WERI-Rb-1 (cell line): ENCODE measurements at places on chromosomes 13 and 19.

- DNase-seq, result no peak
These were observed 2.0 kb downstream of the KXD1 start for GRCh38 chr19:18559685-18560084.

DNA sequence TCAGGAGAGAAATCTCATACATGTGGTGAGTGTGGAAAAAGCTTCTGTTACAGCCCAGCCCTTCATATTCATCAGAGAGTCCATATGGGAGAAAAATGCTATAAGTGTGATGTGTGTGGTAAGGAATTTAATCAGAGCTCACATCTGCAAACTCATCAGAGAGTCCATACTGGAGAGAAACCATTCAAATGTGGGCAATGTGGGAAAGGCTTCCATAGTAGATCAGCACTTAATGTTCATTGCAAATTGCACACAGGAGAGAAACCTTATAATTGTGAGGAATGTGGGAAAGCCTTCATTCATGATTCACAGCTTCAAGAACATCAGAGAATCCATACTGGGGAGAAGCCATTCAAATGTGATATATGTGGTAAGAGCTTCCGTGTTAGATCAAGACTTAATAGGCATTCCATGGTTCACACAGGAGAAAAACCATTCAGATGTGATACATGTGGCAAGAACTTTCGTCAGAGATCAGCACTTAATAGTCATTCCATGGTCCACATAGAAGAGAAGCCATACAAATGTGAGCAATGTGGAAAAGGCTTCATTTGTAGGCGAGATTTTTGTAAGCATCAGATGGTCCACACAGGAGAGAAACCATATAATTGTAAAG, 15.2 kb downstream of the ZNF221 start:
- no peak for DNase-seq

DNA sequence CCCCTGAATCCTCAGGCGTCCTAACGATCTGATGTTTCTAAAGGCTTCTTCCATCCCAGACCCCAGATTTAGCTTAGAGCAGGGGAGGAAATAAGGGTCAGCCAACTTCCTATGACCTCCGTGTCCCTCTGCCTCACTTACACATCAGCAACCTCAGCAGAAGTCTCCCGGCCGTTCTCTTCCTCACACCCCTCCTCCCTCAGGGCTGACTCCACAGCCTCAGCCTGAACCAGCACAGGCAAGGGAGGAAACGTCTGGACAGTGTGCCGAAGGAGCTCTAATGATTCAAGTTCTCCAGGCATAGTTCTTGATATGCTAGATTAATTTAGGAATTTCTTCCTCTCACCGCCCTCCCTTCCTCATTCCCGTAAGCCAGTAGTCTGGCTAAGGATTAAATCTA, 121.4 kb downstream of the NUFIP1 start:
- DNase-seq, result no peak

GRCh38 chr19:49339301-49340068, 4.3 kb downstream of the CD37 start:
- no peak for DNase-seq

- no peak for DNase-seq
These were observed 263.3 kb downstream of the COG6 start for GRCh38 chr13:39918620-39919236.

- no peak for DNase-seq
These were observed 42.2 kb upstream of the VSTM2B start for GRCh38 chr19:29483641-29483920.

DNA sequence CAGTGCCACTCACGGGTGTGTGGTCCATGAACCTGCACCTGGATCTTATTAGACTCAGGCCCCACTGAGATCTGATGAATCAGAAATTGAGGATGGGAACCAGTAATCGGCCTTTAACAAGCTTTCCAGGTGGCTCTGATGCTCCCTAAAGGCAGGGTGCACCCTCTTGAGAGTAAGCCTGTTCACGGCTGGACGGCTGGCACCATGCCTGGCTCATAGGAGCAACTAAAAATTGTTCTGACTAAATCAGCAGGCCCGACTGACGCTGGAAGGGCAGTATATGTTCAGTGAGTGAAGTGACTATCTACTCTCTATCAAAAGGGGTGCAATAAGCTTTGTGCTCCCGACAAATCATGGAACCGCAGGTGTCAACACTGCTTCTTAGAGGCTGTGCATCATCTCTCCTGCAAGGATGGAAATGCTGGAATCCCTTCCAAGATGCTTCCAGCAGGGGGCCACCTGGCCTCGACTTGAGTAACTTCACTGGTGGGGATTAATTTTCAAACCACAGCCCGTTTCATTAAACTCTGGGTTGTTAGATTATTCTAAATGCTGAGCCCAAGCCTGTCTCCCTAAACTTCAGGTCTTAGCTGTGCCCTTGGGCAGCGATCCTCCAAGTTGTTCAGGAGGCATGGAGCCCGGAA, 28.4 kb downstream of the TMTC4 start:
- DNase-seq, result peak; percentile 76

DNA sequence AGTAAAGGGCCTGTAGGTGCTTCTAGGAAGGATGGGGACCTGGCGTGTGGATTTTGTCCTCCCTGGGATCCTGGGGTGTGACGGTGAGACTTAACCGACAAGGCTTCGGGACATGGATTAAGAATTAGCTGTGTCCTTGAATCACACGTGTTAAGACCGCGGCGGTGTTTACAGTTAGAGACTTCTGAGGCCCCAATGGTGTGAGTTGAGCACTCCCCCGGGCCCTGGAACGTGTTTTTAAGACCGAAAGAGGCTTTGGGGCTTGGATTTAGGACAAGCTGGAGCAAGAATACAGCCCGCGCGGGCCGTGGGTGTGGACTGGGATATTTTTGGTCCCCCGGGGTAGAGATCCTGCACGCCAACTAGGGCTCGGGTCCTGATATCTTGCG, 1.2 kb upstream of the SLC27A1 start:
- DNase-seq, result peak; percentile 90

DNA sequence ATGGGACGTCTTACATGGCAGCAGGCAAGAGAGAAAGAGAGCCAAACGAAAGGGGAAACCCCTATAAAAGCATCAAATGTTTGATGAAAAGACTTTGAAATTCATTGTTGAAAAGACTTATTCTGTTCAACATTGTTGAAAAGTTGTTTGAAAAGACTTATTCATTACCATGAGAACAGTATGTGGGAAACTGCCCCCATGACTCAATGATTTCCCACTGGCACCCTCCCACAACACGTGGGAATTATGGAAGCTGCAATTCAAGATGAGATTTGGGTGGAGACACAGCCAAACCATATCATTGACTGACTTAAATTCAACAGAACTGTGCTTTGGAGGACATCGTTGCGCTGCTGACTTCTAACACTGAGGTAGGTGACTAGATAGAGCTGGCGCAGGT, 48.0 kb upstream of the RCBTB2 start:
- no peak for DNase-seq

- DNase-seq, result no peak
These were observed 196.5 kb downstream of the ITGBL1 start for GRCh38 chr13:101648766-101649487.

DNA sequence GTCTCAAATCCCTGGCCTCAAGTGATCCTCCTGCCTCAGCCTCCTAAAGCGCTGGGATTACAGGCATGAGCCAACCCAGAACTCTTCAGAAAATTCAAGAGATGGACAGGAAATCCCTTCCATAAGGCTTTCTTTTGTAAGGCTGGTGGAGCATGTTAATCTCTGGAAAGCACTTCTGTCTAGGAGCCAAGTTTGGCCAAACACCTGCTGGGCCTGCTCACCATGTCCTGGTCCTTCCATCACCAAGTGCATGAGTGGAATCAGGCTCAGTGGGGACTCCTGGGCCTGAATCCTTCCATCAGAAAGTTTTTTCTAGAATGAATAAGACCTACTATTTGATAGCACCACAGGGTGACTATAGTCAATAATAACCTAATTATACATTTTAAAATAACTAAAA, 148.0 kb downstream of the DCLK1 start:
- no peak for DNase-seq

- DNase-seq, result no peak
These were observed 6.3 kb upstream of the FUT2 start for GRCh38 chr19:48689449-48689848.

- peak; percentile 87 for DNase-seq
These were observed at the start of gene ZNF615 for GRCh38 chr19:52007806-52008557. Gene ZNF615 (minus strand): TSS chr19:52008211. CDS start chr19:52003711, 4,500 bp downstream.

DNA sequence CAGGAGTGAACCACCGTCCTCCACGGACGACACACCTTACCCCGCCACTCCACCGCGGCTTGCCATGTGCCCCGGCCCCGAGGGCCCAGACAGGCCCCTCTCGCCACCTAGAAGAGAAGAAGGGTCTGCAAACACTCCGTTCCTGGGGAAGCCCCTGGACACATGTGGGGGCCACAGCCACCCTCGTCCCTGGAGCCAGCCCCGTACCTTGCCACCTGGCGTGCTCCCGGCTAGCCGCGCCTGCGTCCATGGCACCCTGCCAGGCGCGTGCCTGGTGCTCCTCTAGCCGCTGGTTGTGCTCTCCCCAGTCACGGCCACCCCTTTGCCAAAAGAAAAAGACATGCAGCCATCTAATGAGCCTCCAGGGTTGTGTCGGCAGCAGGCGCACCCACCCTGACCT, 19.9 kb upstream of the TINCR start:
- no peak for DNase-seq

DNA sequence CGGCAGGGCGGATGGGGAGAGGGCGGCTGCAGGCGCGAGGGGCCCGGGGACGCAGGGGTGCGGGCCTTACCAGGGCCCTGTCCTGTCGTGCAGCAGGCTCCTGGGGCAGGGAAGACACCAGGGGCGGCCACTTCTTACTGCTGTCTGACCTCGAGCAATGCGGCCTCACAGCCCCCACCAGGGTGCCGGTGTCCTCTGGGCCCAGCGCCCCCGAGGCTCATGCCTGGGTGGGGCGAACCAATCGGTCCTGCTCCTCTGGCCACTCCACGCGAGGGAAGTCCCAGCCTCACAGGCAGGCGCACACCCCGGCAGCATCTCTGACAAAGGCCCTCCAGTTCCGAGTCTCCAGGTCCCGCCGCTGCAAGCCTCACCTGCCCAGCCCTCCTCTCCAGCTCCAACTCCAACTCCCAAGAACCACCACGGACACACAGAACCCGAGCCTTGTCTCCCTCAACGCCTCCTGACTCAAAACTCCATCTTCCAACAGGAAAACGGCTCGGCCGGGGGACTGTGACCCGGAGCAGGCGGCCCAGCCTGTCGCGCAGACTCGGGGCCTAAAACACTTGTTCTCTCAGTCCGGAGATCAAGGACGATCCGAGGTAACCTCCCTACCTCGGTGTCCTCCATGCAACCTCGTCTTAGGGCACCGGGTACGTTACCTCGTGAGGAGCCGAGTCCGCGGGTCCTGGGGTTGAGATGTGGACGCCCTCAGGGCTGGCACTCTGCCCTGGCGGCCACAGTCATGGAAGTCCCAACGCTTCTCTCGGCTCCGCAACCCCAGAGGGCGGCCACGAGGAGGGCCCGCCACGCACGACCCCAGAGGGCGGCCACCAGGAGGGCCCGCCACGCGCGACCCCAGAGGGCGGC, 6.5 kb downstream of the FGF22 start:
- DNase-seq, result no peak

- peak; percentile 84 for DNase-seq
These were observed 7.5 kb upstream of the LRFN1 start for GRCh38 chr19:39328046-39328705.

- no peak for DNase-seq
These were observed 10.5 kb downstream of the NACC1 start for GRCh38 chr19:13128583-13128982.

DNA sequence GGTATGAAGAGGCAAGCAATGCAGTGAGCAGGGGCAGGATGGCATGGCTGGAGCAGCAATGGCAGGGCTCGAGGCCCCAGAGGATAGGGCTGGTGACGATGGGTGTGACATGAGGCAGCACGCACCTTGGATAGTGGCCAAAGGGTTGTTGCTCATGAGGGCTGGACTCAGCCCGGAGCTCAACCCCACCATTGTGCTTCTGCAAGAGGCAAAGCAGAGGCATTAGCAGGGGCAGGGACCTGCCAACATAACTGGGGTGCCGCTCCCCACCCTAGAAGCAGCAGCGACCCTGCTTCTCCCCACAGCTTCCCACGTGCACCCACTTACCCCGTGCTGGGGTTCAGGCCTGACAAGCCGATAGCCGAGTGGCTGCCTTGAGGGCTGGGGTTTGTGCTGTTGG, 15.8 kb downstream of the ZNF574 start:
- DNase-seq, result no peak

GRCh38 chr19:35209646-35210045, 18.9 kb downstream of the FAM187B start:
- no peak for DNase-seq

DNA sequence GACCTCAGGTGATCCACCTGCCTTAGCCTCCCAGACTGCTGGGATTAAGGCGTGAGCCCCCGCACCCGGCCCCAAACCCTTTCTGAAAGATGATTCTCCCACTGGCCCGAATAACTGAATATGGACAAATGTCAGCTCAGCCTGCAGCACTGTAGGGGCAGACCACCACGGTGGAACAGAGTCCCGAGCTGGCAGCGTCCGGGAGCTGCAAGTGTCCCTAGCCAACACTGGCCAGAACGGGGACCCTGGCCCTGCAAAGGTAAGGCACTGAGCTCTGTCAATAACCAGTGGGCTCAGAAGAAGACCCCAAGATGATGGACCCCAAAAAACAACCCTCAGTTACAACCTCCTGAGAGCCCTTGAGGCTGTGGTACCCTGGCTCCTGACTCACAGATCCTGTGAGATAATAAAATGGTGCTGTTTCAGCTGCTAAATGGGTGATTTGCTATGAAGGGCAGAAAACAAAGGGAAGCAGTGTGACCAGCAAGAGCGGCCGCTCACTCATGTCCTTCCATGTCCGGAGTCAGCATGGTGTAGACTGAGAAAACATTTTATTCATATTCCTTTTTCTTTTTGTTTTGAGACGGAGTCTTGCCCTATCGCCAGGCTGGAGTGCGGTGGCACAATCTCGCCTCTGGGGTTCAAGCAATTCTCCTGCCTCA, 1.6 kb downstream of the LSM7 start:
- DNase-seq, result no peak

DNA sequence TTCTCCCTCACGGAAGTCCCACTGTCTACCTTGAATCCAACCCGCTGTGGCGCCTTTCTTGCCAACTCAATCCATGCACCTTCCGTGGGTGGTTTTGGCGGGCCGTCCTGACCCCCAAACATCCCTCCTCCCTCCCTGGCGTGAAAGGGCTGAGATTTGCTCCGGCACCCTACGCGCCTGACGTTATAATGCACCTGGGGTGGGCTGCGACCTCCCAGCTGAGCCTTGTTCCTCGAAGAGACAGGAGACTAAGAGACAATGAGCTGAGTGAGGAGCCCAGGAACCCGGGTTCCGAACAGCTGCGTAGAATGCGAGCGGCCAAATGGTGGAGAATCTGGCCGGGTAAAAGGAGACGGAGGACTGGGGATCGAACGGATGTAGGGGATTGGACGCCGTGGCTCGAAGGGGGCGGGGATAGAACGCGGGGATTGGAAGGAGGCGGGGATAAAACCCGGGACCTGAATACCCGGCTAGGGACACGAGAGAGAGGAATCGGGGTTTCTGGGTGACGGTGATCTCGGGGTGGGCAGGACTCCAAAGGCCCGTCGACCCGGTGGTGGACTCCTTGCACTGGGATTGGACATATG, at the start of gene CPT1C:
Gene CPT1C (plus strand): TSS at position 461 of the 587 bp plus-strand sequence. CDS start 1,137 bp downstream, outside the sequence.
- peak; percentile 95 for DNase-seq

DNA sequence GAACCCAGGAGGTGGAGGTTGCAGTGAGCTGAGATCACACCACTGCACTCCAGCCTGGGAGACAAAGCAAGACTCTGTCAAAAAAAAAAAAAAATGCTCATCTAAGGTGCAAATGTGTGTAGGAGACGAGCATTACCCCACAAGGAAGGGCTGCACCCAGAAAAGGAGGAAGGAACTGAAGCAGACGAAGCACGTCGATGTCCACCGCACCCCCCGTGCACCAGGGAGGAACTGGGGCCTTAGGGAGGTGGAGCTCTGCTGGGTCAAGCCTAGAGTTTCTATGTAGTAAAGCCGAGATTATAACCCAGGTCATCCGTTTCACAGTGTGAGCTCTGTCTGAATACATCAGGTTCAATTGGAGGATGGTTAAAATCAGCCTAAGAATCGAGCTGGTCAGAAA, 1.1 kb downstream of the VSTM1 start:
- DNase-seq, result no peak
